Activated naive CD4-positive, alpha-beta T cell treated with anti-CD3 and anti-CD28 coated beads for 36 hours (primary cell): ENCODE measurements at places on chromosomes 12 and 14. TPM values are rescaled to one million over a fixed set of nuclear protein-coding genes. Genes with fewer than 3 reads are reported as not detected.

GRCh38 chr14:22650960-22651521, 6.9 kb upstream of the OR6J1 start:
- peak; percentile 14 for DNase-seq

The EPYC gene
- total RNA-seq = not detected

GRCh38 chr12:107406932-107407331, 278.7 kb upstream of the PWP1 start:
- DNase-seq = no peak

DNA sequence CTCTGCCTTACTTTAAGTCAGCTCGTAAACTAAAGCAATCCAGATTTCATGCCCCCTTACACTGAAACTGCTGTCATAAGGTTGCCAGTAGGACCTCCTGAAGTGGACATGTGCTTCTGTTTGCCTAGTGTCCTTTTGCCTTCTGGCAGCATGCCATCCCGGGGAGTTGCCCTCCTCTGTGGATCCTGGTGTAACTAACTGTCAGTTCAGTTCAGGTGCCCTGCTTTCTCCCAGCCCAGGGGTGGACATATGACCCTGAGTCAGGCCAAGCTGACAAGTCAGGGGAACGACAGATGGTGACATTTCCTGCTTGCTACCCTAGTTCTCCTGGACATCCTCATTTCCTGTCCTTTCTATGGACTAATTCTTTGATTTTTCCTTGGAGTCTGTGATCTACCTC, 25.6 kb downstream of the AKAP6 start:
- DNase-seq = no peak

DNA sequence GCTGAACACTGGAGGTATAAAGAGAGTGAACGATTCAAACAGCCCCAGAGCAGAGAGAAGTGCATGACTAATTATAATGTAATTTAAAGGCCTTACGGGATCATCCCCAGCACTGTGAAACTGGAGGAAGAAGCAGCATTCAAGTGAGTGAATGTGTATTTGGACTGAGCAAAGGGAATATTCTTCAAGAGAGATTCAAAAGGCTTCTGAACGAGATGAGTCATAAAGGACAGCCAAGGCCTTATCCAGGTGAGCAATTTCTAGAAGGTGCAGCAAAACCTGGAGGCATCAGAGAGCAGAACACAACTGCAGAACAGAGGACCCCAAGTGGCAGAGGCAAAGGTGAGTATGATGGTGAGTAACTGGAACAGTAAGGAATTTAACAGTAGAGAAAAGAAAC, 127.2 kb downstream of the BCAT1 start:
- DNase-seq = peak; percentile 12

DNA sequence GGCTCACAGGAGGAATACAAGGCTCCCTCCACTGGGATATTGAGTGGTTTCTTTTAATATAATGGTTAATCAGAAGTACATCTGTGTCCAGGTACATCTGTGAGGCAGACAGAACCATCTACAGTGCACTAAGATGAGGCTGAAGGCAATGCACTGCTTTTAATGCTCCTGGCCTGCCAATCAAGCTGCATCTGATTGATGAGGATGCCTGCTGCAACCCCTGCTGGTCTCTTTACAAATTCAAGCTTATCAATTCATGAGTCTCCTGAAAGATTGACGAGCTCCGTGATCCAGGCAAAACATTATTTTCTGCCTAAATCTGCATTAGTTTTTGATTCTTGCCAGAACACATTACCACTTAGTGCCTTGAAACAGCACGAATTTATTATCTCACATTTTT, 1139.1 kb downstream of the AACS start:
- DNase-seq = no peak

The MYF6 gene
- not detected for total RNA-seq

DNA sequence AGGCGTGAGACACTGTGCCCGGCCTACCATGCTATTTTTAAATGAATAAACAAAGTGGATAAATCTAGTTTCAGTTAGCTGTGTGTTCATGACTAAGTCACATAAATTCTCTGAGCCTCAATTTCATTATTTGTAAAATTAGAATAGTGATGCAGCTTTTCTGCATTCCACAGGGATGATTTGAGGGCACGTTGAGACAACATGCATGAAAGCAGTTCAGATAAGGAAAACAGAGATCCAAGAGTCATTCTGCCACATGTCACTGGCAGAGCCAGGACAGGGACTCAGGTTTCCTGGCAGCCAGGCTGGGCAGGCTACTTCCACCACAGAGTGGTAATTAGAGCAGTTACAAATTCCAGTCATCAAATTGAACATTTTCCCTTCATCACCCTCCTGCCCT, 2.9 kb upstream of the PPP4R4 start:
- DNase-seq = no peak
